GM12865 (cell line): ENCODE measurements at places on chromosomes 16 and 17.
A peak's percentile ranks its signal among the peaks of the same experiment; 100 is the strongest.

DNA sequence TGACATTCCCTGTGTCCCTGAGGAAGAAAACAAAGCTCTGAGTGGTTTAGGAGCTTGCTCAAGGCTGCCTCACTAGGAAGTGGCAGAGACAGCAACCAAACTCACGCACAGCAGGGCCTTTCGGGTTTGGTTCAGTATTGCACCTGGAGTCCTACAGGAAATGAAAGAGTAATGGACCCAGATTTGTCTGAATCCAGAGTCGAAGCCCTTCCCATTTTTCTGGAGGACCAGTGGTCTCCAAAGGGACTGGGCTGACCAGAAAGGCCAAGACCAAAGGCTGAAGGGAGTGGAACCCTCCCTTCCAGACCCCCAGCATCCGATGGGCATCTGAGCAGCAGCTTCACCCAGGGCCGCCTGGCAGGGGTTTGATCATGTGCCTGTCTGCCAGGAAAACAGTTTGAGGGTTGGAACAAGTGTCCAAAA lies 85.5 kb upstream of the RPL38 start:
- DNase-seq = no peak

DNA sequence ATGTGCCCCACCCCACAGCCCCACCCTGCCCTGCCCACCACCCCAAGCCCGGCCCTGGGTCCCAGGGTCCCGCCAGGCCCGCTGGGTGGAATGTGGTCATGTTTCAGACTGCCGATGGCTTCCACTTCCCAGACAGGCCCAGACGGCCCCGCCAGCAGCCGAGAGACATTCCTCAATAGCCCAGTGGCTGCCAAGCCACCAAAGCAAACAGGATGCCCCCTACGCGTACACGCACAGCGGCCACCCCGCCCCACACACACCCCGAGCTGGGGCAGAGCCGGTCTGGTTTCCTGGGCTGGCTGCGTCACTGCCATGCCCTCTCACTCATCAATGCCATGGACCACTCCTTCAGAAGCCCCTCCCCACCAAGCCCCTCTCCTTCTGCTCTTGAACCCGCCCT lies 1.2 kb upstream of the KRT17 start:
- no peak for DNase-seq

- no peak for DNase-seq
These were observed 6.2 kb downstream of the FSCN2 start for GRCh38 chr17:81534157-81535006.

GRCh38 chr17:57650548-57650947 lies 94.6 kb downstream of the CCDC182 start:
- DNase-seq = no peak

DNA sequence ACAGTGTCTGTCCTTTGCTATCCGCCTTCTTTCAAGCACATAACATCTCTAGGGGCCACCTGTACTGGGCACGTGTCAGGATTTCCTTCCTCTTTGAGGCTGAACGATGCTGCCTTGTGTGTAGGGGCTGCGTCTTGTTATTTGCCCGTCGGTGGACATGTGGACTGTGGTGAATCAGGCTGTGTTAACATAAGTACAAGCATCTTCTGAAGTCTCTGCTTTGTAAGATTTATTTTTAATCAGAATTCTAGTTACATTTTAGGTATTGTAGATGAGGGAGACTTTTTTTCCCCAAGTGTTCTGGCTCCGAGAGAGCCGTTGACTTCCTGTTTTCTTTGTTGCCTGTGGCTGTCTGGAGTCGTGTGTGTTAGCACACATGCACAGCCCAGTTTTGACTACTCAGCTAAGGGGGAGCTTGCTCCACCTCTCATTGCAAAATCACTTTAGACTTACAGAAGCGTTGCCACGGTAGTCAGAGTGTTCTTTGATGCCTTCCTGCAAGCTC lies 26.1 kb downstream of the SPG7 start:
- DNase-seq = no peak

DNA sequence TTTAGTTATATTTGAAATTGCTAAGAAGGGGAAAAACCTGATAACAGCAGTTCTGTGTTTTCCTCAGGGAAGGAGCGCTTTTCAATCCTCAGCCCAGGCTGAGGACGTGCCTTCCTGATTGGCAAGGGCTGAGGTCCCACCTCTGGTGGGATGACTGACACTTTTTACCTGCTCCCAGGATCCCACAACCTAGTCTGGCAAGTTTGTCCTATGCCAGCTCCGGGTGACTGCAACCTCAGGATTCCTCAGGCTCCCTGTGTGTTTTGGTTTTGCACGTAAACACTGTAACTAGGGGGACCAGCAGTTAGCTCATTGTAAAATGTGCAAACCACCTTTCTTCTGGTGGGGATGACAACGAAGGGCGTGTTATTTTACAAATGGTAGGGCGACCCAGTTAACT lies 7.5 kb downstream of the MARCHF10 start:
- no peak for DNase-seq

- DNase-seq = no peak
These were observed 29.6 kb downstream of the GSG1L start for GRCh38 chr16:28033870-28034269.

- DNase-seq = no peak
These were observed 109.3 kb upstream of the CHMP6 start for GRCh38 chr17:80882323-80882722.

- no peak for DNase-seq
These were observed 33.5 kb upstream of the ARL6IP1 start for GRCh38 chr16:18834864-18835263.

DNA sequence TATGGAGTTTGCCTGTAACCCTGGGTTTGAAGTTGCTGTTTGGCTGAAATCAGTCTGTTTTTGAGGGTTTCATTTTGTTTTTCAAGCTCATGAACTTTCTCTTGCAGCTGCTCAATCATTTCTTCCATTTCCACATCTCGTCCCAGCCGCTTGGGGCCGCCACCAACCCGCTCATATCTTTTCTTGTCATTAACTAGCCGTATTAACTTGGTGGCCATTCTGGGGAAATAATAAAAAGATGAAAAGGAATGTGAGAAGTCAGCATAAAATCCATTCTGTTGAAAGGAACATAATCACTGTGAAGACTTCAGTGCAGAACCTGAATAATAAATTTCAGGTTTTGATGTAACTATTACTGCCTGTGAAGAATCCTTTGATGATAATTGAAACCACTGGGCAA lies 11.5 kb downstream of the RPGRIP1L start:
- no peak for DNase-seq

- DNase-seq = no peak
These were observed 69.6 kb upstream of the RCVRN start for GRCh38 chr17:9974448-9975381.

DNA sequence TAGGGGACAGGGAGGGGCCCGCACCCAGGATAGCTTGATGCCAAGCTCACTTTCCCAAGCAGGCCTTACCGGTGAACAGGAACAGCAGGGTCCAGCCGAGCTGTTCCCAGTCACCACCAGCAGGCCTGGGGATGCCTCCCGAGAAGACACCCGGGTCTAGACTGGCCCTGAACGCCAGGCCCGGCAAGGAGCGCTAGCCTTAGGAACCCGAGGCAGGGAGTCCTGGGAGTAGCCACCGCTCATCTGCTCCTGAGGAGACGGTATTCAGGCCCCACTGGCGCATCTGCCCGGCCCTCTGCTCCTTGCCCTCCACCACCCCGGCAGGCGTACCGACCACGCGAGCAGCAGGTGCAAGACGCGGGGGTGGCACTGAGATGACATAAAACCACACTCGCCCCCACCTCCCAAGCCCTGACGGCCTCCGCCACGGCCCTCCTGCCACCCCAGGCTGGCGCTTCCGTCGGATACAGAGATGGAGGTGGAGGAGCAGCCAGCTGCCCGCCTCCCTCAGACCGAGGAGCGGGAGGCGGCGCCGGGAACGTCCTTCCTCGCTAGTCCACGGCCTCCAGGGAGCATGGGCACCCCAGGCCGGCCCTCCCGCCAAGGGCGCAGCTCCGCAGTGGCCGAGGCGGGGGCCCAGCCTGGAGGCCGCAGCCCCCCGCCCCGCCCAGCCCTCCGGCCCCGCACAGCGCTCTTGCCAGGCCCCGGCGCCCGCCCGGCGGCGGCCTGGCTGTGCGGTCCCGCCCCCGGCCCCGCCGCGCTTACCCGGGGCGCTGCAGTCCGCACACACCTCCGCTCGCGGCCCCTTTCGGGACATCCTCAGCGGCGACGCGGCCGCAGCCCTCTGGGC lies 661 bp downstream of the GIT1 start:
- DNase-seq = peak; percentile 43

GRCh38 chr17:66373944-66374817 lies 71.8 kb downstream of the PRKCA start:
- no peak for DNase-seq

DNA sequence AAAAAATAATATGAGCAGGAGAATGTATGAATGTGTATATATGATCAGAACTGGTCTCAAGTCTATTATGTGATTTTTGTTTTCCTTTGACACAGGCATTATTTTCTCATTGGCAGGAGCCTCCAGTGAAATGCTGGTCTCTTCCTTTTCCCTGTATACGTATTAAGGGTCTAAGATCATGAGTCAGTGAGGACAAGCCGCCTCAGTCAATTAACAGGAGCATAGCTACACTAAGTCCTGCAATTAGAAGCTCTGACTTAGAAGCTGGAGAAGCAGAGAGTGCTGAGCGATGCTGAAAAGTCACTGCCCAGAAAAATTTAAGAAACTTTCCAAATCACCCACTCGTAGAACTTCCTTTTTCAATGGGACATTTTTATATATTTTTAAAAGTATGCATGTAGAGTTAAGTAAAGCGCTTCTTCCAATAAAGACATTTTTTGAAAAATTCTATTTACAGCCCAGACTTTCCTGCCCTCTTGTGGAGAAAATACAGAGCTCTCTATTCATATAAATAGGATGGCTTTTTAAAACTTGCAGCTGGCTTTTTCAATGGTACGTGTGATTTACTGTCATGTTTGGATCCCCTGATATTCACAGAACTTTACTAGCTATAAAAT lies 70.2 kb upstream of the PSMD7 start:
- DNase-seq = no peak

DNA sequence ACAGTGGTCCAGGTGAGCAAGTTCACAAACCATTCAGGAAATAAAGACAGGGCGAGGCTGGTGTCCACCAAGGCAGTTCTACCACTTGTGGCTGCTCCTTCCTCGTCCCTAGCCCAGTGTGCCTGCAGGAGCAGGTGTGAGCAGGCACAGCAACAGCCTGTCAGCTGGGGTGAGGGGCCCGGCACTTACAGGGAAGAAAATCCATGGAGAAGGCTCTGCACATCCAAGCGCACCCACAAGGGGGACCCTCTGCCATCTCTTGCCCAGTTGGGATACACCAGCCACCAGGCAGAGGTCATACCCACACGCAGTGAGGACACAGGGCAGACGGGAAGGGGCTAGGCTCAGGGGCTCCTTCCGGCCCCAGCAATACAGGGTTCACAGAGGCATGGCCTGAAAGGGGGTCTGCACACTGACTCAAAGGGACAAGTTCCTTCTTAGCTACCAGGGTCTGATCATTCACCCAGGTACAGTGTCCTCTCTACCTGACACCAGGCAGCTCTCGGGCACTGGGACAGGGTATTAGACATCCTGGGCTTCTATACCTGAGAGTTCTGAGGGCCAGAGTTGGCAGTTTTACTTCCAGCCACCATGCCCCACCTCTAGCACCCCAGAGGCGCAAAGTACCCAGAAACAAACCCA lies 27.0 kb downstream of the CDIP1 start:
- DNase-seq = peak; percentile 28

- DNase-seq = peak; percentile 42
These were observed 138.9 kb upstream of the CES5A start for GRCh38 chr16:56013962-56014552.

- no peak for DNase-seq
These were observed 22.6 kb downstream of the MXRA7 start for GRCh38 chr17:76688165-76688622.

- no peak for DNase-seq
These were observed 15.4 kb downstream of the PHF12 start for GRCh38 chr17:28935744-28936460.

DNA sequence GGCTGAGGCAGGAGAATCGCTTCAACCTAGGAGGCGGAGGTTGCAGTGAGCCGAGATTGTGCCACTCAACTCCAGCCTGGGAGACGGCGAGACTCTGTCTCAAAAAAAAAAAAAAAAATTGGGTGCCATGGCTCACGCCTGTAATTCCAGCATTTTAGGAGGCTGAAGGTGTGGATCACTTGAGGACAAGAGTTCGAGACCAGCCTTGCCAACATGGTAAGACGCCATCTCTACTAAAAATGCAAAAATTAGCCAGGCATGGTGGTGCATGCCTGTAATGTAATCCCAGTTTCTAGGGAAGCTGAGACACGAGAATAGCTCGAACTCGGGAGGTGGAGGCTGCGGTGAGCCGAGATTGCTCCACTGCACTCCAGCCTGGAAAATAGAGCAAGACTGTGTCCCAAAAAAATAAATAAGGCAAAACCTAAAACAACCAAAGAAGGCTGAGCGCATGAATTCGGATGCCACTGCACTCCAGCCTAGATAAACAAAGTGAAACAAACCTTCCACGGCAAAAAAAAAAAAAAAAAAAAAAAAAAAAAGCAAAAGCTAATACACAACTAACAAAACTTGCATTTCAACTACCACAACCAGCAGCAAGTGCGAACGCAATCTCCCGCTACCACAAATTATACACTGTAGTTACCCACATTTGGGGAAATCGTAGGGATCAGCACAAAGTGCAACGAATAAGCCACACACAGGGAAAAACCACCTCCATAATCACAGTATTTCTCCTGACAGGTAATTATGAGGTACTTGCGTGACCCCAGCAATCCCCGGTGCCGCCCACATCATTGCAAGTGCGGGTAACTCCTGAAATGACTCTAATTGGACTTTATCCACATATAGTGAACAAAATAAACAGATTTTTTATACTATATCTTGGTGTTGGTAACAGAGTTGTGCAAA lies 25.6 kb downstream of the TEX14 start:
- no peak for DNase-seq

DNA sequence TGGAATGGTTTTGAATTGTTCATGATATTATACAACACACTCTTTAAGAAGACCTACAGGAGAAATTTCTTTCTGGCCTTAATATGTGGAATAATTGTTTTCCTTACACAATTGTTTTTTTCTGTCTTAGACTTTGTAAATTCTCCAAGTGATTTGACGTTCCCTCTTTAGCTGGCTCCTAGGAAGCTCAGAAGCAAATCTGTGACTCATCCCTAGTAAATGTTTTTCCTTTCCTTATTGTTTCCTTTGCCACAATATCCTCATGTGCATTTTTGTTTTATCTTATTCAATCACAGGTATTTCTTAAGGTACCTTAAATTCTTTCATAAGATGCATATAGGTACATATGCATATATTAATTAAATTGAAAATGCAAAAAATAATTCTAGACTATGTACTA lies 13.5 kb downstream of the KIAA0753 start:
- DNase-seq = no peak
